Gastroesophageal sphincter (tissue), 4 donors: ENCODE measurements at places on chromosomes 2 and 18. TPM values are rescaled to one million over a fixed set of nuclear protein-coding genes. Genes with fewer than 3 reads are reported as not detected.

The MTX2 gene
- 41.1 TPM for total RNA-seq

GRCh38 chr2:114170070-114170469 lies 272.4 kb upstream of the DPP10 start:
- no peak for ATAC-seq

- no peak for ATAC-seq
These were observed 402.6 kb downstream of the EIPR1 start for GRCh38 chr2:2974982-2975381.

The EPB41L5 gene
- total RNA-seq, result 25.6 TPM

GRCh38 chr2:239724851-239725550 lies 300.1 kb downstream of the NDUFA10 start:
- ATAC-seq, result no peak

DNA sequence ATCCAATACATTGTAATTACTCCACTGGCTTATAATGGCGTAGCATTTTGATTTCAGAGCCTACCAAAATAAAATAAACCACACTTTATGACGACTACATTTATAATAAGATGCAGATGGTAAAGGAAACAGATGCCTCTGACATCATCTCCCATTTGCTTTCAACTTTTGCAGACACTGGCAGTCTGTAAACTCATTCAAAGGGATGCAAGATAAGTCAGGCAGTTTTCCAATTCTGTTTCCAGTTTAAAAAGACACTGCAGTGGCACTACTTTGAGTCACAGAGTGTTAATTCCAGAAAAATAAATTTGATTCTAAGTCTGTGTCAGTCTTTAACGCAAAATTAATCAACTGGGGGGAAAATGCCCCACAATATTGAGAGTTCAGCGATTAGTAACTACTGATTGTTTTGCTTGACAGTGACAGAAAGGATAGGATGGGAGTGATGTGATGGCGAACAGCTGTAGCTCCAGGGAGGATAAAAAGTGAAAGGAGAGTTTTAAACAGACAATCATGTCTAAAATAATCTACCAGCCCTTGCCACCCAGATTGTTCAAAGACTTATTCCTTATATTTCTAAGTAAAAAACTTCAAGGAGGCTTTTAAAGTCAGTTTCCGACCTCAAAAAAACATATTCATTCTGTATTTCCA lies 6.7 kb downstream of the DSEL start:
- no peak for ATAC-seq

- no peak for ATAC-seq
These were observed 573.5 kb upstream of the SETBP1 start for GRCh38 chr18:44107187-44107586.

GRCh38 chr2:187299122-187299906 lies 148.7 kb downstream of the CALCRL start:
- ATAC-seq, result no peak

- no peak for ATAC-seq
These were observed 18.6 kb downstream of the ERMN start for GRCh38 chr2:157307021-157307420.

The NCL gene
- total RNA-seq, result 149 TPM

DNA sequence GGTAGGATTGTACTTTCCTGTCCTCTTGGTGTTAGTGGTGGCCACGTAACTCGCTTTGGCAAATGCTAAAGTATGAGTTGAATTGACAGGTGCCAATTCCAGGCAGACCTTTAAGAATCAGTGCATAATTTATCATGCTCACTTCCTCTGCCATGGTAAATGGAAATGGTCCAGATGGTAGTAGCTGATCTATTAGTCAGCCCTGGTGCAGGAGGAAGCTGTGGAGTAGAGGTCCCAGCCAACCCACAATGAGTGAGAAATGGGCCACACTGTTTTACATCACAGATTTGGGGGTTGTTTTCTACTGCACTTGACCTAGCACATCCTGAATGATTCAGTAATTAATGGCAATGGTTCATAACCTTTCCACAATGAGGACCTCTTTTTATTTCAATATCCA lies 104.4 kb downstream of the RGPD3 start:
- no peak for ATAC-seq

DNA sequence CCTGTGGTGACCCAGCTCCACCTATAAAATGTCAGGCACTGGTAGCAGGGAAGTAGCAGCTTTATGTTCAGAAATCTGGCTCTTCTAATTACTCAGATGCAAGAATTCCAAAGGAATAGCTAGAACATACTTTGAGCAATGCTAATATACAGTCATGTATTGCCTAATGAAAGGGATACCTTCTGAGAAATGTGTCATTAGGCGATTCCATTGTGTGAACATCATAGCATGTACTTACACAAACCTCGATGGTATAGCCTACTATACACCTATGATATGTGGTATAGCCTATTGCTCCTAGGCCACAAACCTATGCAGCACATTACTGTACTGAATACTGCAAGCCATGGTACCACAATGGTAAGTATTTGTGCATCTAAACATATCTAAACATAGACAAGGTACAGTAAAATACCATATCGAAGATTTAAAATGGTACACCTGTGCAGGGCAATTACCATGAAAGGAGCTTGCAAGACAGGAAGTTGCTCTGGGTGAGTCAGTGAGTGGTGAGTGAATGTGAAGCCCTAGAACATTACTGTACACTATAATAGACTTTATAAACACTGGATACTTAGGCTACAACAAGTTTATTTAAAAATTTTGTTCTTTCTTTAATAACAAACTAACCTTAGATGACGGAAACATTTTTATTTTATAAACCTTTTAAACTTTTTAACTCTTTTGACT lies 50.3 kb upstream of the ETAA1 start:
- ATAC-seq, result no peak

- no peak for ATAC-seq
These were observed 182.1 kb upstream of the SIX2 start for GRCh38 chr2:45191146-45191863.

The HOXD12 gene
- not detected for total RNA-seq

GRCh38 chr2:176159663-176160250 lies 2.6 kb downstream of the HOXD3 start:
- no peak for ATAC-seq

DNA sequence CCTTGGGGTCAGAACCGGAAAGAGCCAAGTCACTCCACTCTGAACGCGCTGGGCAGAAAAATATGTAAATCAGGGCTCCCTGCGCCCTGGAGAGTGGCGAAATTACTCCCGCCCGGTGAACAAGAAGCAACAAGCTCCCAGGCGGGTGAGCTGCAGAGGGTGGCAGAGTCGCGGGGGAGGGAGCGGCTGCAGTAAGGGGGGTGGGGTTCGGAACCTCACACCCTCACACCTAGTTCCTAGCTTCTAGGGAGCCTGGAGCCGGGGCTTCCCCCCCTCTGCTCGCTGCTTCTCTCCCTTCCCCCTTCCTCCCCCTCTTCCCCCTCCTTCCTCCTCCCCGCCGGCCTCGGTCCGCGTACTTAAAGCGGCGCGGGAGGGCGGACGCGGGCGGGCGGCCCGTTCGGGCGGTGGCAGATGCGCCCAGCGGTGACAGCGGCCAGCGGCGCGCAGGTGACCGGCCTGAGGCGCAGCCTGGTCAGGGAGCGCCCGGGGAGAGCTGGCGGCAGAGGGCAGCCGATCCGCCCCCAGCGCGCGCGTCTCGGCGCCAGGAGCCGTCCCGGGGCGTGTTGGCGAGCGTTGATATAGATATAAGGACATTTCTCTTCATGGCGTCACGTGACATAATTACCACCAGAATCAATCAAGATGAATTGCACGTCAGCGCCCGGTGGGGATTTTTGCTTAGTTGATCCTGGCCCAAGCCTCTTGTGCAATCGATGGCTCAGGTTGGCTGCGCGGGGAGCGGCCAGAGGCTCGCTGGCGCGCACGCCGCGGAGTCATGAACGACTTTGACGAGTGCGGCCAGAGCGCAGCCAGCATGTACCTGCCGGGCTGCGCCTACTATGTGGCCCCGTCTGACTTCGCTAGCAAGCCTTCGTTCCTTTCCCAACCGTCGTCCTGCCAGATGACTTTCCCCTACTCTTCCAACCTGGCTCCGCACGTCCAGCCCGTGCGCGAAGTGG lies at the start of gene HOXD11:
Gene HOXD11, plus strand, starts transcription at position 700 of the 959 bp plus-strand sequence. Its CDS starts 76 bp downstream, at position 776.
- ATAC-seq, result no peak

- no peak for ATAC-seq
These were observed 70.0 kb downstream of the SCG2 start for GRCh38 chr2:223532161-223532560.

DNA sequence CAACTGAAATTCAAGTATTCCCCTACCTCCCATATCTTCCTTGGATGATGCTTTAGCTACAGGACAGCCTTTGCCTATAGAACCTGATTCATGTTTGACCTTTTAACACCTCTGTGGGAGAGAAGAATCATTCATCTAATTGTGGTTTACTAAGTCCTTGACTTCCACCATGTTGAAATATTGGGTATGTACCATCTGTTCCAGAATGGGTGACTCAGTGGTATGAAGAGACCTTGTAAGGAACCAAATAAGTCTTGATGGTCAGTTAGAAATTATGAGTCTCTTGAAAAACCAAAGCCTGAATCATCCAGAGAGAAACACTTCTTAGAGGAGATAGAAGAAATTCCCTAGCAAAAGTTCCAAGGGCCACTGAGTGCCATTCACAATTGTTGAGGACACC lies 27.5 kb downstream of the STAMBP start:
- ATAC-seq, result no peak

DNA sequence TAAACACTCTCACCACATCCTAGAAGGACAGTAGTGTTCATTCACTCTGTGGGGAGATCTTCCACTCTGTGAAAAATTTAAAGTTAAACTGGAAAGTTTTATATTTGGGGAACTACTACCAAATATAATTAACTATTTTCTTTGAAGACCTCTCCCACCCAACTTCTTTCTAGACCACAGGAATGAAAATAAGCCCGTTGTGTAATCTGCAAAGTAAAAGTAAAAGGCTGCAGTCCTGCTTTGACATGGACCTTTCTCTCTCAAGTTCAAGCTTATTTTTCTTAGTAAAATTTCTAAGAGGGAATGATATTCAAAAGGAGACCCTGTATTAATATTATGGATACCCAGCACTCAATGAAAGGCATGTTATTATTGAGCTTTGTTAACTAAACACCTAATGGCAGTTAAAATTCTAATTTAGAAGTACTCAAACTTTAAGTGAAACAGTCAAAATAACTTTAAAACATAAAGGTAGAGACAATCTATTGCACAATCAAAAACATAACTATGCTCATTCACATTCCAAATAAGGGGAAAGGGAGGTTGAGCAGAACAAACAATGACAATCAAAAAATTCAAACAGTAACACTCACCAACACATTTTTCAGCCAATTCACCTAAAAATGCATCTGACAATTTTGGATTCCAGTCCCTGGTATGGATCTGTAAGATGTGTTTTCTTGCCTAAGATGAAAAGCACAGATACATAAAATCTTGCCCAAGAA lies 98.5 kb downstream of the ATAD2B start:
- ATAC-seq, result no peak

The EFEMP1 gene
- 141 TPM for total RNA-seq

- peak; percentile 75 for ATAC-seq
These were observed 210.7 kb upstream of the RND3 start for GRCh38 chr2:150698016-150698661.

The ASXL3 gene
- total RNA-seq, result 1.6 TPM

The R3HDM1 gene
- total RNA-seq, result 22.5 TPM

GRCh38 chr2:135786823-135787222 lies 45.2 kb downstream of the UBXN4 start:
- ATAC-seq, result no peak
